ENCODE measurements at places on chromosomes 2 and 18.

DNA sequence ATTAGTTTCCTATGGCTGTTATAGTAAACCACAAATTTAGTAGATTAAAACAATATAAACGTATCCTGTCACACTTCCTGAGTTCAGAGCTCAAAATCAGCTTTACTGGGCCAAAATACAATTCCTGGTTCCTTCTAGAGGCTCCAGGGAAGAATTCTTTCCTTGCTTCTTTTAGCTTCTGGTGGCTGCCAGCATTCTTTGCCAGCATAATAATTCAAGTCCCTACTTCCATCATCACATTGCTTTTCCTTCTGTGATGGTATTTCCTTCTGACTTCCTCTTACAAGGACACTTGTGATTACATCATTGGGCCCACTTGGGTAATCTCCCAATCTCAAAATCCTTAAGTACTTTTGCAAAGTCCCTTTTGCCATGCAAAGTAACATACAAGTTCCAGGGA, 40.6 kb downstream of the MOB4 start:
- DNase-seq, result no peak

DNA sequence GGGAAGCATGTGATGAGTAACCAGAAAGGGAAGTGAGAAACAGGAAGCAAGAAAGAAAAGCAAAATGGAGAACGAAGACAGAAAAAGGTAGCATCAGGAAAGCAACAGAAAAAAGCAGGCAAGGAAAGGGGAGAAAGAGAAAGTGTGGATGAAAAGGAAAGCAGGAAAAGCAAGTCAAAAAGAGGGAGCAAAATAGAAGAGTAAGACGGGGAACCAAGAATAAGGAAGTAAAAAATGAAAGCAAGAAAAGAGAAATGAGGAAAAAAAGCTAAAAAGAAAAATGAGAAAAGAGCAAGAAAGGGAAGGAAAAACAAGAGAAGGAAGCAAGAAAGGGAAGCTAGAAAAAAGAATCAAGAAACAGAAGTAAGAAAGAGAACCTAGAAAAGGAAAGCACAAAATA, 242.3 kb upstream of the NCKAP5 start:
- no peak for DNase-seq

GRCh38 chr2:206231669-206232286, 42.7 kb upstream of the ZDBF2 start:
- DNase-seq, result no peak

GRCh38 chr2:121096611-121097010, 188.4 kb downstream of the TFCP2L1 start:
- DNase-seq, result no peak

DNA sequence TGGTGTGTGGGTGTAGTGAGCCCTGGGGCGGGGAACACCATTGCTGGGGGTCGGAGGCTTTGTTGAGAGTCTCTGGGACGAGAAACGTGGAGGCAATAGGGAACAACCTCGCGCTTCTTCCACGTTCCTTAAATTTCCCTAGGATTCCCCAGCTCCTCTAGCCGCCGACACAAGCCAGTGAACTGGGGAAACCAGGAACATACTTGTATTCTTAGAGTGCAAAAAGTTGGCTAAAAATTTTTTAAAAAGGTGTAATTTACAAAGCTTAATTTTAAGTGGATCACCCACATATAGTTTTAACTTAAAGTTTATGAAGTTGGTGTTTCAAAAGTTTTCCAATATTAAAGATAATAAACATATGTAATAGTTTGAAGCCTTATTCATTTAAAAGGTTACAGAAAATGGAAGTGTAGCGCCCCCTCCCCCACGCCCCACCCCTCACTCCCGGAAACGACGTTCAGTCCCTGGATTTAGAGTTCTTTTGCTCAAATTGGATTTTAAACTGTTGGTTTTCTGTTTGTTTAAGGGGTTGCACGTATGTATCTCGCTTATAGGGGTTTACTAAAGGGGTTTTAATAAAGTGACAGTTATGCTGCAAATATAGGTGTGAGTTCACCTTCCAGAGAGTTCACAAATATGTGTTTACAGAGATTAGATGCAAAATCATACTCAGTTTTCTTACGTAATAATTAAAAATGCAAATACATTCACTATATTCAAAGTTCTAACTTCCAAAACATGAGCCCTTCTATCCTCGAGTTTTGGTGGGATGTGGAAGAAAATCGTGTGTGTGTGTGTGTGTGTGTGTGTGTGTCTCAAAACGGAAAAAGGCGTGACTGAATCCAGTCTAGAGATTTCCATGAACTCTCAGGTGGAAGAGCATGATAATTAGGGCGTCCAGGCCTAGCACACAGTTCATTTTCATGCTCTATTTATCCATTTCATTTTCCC, 872 bp downstream of the DSG2 start:
- DNase-seq, result no peak

- peak; percentile 80 for DNase-seq
Measured at GRCh38 chr18:3665780-3666525, 216.0 kb downstream of the TGIF1 start.

DNA sequence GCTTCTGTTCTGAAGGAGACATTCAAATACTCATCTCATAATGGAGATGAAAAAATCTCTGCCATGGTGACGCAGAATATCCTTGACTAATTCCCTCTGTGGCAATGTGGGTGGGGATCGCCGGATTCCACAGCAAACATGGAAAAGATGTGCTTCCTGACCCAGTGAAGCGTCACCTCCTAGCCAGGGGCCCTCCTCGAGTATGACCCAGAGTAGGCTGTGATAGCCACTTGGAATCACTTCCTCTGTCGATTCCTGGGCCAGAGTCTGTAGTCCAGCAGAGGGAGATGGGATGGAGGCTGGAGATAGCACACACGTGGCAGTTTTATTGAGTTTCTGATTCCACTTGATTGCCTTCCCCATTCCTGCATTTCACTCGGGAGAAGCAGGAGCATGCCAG, 36.8 kb downstream of the DRC1 start:
- DNase-seq, result no peak

- no peak for DNase-seq
Measured at GRCh38 chr2:82278416-82278815, 1973.9 kb upstream of the LRRTM1 start.

DNA sequence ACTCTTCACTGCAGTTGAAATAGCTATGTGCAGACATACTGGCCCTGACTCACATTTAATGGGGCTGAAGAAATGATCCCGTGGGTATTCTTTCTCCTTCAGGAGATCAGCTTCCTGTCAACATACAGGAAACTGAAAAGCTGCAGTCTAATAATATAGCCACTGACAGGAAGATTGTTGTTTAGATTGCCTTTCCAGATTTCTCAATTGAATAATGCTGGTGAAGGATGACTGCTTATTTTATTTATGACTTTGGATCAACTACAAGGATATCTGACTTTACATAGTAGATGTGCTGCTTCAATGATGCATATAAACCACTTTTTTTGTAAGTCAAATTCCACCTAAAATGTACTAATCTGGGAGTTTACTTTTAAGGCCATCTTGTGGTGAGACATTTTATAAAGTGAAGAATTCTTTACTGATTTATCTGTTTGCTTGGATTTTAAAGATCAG, 93.4 kb upstream of the MAP4K3 start:
- no peak for DNase-seq

DNA sequence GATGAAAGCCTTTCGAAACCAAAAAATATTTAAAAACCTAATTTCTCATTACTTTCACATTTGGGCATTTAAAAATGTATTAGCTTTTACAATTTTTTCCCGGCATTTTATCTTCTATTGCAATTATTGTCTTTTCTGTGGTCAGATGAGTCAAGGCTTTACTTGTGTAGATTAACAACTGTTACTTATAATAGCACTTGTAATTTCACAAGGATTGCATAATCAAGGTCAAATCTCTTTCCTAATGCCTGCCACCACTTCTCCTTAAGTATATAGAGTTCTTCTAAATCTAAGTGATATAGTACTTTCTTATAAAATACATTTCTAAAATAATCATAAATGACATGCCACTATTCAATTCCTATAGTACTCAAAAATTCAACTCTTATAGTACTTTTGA, 67.2 kb downstream of the SLC8A1 start:
- DNase-seq, result peak; percentile 30
